ENCODE measurements at places on chromosomes 6 and 20.

- no peak for DNase-seq
Measured at GRCh38 chr6:169934699-169935347, 183.4 kb downstream of the ERMARD start.

GRCh38 chr6:116066789-116067188 is 6.1 kb upstream of the FRK start:
- DNase-seq = no peak

DNA sequence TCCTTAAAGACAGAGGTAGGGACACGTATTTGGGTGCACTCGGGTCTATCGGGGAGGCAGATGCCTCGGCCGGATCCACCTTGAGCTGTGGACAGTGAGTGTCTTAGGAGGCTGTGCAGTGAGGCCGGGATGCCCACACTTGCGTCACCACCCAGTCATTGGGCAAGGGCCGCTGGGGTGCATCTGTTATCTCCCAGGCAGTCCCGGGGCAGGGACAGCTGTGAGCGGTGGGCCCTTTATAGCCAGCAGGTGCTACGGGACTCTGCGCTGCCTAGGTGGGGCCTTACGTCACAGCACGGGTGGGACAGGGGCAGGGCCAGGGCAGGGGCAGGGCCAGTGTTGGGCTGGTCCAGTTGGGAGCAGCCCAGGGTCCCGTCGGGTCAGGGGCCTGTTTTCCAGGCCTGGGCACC is 689 bp upstream of the COL20A1 start:
- no peak for DNase-seq

GRCh38 chr6:161132384-161132783 is 140.8 kb downstream of the MAP3K4 start:
- DNase-seq = no peak

GRCh38 chr6:89023591-89024441 is 56.7 kb upstream of the PNRC1 start:
- no peak for DNase-seq

- no peak for DNase-seq
Measured at GRCh38 chr6:42766163-42766670, 15.6 kb upstream of the BICRAL start.

DNA sequence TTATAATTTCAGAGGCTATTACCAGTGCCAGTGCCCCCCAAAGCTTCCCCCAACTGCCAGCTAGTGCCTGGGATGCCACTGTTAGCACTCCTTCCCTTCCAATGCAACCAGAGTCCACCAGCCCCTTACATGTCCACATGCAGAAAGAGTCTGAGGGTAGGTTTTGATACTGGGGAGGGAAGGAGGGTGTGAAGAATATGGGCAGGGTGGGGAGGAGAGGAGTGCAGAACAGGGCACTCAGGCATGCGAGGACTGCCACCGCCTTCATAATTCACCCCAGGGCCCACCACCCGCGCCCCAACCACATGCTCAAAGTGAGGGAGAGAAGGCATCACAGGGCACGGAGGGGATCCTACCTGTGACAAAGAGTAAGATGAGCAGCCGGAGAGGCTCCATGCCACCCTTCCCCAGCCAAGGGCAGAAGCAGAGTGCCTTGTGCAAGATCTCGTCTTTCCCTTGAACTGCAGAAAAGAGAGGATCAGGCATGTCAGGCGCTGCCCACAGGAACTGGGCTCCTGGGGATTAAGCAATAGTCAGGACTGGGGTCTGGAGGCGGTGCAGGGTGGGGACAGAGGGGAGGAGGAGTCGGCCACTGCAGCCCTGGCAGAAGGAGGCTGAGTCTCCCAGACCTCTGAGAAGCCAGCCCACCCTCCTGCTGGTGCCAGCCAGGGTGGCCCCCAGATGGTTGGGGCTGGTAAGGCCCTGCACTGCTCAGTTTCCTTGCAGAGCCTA is at the start of gene TREM2:
Gene TREM2, minus strand, starts transcription at position 430 of the 732 bp plus-strand sequence. Its CDS starts 34 bp downstream, at position 396.
- no peak for DNase-seq

GRCh38 chr6:23181356-23182110 is 612.2 kb downstream of the HDGFL1 start:
- DNase-seq = no peak

DNA sequence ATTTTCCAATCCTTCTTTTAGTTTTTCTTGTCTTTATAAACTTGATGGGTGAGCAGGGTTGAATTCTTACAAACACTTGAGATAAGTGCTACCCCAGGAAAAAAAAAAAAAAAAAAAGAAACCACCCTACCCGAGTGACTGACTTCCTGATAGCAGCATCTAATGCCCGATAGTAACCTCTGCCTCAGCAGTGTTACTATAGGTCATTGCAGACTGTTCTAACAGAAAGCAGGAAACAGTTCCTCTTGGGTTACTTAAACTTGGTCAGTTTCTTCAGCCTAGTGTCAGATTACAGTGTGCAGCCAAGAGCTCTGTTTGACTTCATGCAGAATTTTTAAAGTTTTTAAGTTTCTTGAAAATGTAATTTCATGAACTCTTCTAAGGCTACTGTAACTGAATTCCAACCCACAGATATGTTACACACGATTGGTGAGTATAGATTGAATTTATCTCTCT is 2.1 kb downstream of the MYLIP start:
- peak; percentile 30 for DNase-seq

DNA sequence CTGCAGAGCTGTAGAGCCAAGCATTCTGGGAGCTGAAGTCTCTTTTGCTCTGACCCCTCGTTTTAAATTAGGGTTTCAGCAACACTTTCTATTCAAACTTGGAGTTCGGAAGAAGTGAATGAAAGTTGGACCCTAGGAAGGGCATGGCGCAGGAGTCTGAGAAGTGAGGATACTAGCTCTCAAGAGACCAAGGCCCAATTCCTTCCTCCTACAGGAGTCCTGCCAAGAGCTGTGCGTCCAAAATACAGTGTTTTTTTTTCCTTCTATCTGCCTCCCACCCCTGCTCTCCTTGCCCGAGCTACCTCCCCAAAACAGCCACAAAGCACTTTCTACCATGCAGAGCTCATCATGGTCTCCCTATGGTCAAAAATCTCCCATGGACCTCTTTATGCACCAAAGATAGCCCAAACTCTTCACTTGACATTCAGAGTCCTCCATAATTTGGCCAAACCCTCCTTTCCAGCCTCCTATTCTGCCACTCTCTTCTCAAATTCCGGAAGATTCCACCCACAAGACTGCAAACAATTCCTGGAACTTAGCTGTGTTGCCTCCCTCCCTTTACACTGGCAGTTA is 649 bp upstream of the CSNK2A1 start:
- DNase-seq = no peak

GRCh38 chr6:32838114-32838958 is at the start of gene TAP2:
Gene TAP2 (minus strand): TSS chr6:32838739. CDS start chr6:32838233, 506 bp downstream.
- peak; percentile 96 for DNase-seq

DNA sequence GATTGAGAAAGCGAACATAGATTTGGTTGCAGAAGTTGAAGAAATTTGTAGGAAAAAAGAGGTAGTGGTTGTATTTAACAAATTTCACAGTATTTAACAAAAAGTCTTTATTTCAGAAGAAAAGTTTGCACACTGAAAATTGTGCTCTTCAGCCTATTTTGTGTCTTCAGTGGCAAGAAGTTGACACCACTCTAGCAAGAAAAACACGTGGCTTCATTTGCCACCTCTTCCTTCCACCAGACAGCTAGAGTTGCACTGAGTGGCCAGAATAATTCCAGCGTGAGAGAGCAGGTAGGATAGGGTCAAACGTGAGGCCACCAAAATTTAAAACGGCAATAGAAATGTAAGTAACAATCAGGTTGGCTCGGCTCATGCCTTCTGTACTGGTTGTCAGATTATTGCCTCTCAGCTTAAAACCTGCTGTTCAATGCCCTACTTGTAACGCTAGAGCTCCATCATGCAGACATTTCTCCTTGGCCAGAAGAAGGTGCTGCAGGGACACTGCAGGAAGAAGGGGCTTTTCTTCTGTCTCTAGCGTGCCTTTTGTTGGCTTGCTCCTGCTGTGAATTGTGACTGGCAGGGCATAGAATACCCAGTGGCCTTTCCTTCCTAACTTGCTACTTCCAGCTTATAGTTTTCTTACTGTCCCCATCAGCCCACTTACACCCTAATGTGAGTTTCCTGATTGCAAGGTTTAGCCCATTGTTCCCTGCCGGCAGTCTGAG is 12.1 kb downstream of the TRAPPC3L start:
- no peak for DNase-seq

- DNase-seq = no peak
Measured at GRCh38 chr6:44463728-44464450, 76.4 kb downstream of the CDC5L start.

GRCh38 chr6:21955053-21955595 is 341.7 kb downstream of the PRL start:
- no peak for DNase-seq

GRCh38 chr20:38569747-38570525 is 11.1 kb upstream of the ADIG start:
- DNase-seq = no peak

DNA sequence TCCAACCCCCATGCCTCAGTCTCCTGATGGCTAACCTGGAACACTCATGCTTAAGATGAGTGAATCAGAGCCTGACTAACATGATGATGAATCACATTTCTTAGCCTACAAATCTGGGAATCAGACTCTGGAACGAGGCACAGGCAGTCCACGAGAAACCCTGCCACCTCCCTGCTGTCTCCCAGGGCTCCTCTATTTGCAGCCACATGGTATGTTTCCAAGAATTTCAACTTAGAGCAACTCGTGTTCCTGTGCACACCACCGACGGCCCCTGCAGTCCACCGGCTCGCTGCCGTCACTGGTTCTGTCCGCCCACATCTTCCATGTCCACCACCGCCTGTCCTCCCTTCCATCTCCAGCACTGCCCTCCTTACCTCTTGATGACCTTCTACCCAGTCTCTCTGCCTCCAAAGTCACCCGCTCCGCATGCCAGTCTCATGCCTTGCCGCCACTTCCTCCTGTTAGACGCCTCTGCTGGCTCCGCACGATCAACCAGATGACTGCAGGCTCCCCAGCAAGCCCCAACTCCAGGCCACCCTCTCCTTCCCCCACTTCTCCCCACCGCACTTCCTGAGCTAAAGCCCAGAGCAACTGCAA is 87.6 kb downstream of the AGPAT4 start:
- DNase-seq = no peak

GRCh38 chr6:123632641-123633040 is 4.1 kb downstream of the TRDN start:
- DNase-seq = no peak

- no peak for DNase-seq
Measured at GRCh38 chr6:16722630-16723029, 38.6 kb downstream of the ATXN1 start.

GRCh38 chr6:87832025-87832825 is 130.2 kb upstream of the AKIRIN2 start:
- no peak for DNase-seq

DNA sequence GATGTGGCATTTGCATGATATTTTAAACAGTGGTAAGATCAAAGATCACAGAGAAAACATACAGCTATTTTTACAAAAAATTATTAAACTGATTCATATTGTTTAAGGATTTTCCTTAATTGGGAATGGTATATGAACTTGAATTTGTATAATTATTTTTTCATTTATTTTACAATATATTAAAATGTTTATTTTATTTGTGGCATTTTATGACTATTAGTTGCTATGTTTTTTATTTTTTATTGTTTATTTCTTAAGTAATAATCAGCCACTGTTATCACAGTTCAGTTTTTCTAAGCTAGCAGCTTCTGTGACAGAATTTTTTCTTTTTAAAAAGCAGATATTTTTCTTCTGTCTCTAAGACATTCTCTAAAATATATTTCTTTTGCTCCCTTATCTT is 387.0 kb upstream of the KHDRBS2 start:
- DNase-seq = no peak

DNA sequence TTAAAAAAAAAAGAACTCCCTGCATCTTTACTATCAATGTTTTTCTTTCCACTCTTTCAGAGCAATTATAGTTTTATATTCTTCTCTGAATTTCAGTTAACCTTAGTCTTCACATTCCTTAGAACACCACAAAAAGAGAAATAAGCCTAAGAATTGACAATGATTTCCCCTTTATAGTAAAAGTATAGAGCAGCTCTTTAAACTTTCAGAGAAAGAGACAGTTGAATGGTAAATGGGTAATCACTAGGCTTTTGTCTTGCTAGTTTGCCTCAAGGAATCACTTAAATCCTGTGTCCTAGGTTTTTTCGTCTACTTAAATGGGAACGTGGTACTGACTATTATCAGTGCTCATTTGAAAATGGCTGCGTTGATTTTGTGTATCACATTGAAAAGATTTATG is 31.8 kb downstream of the SLX4IP start:
- no peak for DNase-seq

- DNase-seq = no peak
Measured at GRCh38 chr6:113763311-113763766, 93.8 kb upstream of the MARCKS start.

DNA sequence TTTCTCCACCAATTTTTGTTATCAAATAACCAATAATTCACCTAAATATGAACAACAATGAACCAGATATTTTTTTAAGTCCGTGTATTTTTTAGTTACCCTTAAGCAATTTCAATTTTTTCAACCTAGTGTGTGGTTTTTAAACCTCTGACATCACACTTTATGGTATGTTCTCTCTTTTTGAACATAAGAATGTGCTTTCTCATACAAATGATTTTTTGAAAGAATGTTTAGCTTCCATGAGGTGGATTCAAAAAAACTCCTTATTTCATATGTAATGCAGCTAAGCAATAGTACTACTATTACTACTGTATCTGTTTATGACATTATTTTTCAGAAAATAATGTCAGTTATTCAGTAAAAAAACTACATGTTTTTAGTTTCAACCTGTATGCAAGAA is 19.4 kb upstream of the MEI4 start:
- DNase-seq = no peak
